ENCODE measurements at places on chromosomes 2 and 18.

GRCh38 chr18:23136326-23137096, 1.2 kb downstream of the CABLES1 start:
- no peak for DNase-seq

DNA sequence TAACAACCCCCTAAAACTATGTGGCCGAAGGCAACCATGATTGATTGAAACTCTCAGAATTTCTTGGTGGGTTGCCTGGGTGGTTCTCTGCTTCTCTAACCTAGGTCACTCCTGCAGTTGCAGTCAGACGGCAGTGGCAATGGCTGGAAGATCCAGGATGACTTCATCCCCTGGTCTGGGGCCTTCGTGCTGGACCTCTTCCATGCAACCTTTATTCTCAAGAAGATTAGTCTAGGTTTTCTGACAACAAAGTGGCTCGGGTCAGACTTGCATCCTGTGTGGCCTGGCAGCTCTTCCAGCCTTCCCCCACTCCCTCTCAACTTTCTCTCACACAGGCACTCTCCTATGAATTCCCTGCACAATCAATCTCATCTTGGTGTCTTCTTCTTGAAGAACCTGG, 76.4 kb downstream of the METTL4 start:
- DNase-seq = no peak

DNA sequence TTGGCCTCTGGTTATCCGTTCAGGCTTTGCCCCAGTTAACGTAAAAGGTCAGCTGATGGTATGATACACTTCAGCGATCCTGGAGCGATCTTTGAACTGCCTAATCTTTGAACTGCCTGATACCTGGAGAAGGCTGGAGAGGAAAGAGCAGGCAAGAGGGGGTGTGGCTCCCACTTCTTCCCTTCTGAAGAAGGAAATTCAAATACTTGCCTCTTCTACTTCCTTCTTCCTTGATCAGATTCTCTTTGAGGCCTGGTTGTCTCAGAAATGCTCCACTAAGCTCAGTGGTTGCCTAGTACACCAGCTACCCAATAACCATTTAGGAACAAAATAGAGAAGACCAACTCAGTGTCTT, 619 bp downstream of the GALM start:
- DNase-seq = no peak

DNA sequence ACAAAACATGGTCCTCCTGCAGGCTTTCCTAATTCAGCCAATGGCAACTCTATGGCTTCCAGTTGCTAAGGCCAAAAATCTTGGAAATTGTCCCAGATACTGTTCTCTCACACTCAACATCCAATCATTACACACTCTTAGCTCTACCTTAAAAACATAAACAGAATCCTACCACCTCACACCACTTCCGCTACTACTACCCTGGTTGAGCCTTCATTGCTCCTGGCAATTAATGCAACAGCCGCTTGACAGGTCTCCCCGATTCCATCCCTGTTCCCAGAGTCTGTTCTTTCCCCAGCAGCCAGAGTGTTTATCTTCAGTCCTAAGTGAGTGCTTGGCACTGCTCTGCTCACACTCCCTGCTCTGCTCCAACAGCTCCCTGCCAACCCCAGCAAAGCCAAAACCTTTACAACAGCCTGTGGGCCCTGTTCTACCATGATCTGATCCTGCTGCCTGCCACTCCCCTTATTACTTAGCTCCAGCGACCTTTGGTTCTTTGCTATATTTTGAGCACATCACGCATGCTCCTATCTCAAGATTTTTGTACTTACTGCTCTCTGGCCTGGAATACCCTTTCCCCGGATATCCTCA, 67.5 kb upstream of the AMMECR1L start:
- DNase-seq = no peak

- peak; percentile 47 for DNase-seq
Measured at GRCh38 chr18:22551536-22552151, 133.9 kb upstream of the CTAGE1 start.

DNA sequence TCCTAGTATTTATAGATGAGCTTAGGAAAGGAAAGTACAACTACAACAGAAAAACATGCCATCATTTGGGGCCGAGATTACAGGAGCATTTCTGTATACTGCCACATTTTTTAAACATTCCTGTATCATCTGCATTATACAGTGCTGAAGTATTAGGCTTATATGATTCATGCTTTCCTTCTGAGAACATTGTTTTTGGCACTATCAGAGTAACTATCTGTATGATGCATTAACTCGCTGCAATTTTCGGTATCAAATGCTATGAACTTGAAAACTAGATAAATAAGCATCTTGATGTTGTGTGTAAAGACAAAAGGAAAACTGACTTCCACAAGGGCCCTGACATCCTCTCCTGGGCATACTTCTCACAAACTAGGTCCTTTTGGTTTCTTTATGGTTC, 102.0 kb downstream of the RIT2 start:
- no peak for DNase-seq

- no peak for DNase-seq
Measured at GRCh38 chr2:29532436-29532835, 388.9 kb downstream of the ALK start.

- no peak for DNase-seq
Measured at GRCh38 chr2:218325566-218326160, 31.0 kb upstream of the CATIP start.

- DNase-seq = no peak
Measured at GRCh38 chr2:38528008-38528442, 74.7 kb downstream of the HNRNPLL start.

GRCh38 chr2:39380525-39381150, 56.4 kb downstream of the MAP4K3 start:
- peak; percentile 23 for DNase-seq

DNA sequence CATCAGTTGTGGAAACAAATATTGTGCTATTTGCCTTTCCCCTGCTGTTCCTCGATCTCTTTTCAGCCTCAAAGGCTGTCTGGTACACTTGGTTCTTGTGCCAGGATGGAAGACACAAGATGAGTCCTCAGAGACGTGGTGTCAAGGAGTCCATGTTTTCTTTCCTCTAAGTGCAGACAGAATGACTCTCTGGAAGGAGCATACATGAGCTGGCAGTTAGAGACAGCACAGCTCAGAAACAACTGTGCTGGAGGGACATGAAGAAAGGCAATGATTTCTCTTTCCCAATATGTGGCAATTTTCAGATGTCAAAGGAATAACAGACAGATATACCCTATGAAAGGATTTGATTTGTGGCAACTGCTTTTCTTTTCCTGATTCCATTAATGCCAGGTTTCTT, 162.2 kb downstream of the AFF3 start:
- DNase-seq = no peak

DNA sequence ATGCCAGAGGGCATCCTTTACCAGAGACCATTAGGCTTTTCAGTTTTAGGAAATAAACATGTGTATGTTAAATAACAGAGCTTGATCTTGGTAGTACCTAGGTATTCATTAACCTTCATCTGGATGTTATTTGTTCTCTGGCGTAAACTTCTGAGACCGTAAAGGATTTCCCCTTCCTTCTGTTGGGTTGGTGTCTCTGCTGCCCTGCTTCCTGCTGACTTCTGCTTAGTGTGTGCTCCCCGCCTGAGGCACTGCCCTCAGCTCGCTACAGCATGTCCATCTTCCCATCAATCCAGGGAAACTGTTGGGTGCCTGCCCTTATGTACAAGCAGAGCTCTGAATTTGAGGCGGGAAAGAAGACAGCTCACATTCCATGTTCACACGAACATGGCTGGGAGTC, 177.9 kb downstream of the TPGS2 start:
- DNase-seq = no peak

GRCh38 chr2:128710729-128711128, 392.1 kb upstream of the HS6ST1 start:
- no peak for DNase-seq

- DNase-seq = no peak
Measured at GRCh38 chr2:69582582-69583176, 60.9 kb downstream of the AAK1 start.

DNA sequence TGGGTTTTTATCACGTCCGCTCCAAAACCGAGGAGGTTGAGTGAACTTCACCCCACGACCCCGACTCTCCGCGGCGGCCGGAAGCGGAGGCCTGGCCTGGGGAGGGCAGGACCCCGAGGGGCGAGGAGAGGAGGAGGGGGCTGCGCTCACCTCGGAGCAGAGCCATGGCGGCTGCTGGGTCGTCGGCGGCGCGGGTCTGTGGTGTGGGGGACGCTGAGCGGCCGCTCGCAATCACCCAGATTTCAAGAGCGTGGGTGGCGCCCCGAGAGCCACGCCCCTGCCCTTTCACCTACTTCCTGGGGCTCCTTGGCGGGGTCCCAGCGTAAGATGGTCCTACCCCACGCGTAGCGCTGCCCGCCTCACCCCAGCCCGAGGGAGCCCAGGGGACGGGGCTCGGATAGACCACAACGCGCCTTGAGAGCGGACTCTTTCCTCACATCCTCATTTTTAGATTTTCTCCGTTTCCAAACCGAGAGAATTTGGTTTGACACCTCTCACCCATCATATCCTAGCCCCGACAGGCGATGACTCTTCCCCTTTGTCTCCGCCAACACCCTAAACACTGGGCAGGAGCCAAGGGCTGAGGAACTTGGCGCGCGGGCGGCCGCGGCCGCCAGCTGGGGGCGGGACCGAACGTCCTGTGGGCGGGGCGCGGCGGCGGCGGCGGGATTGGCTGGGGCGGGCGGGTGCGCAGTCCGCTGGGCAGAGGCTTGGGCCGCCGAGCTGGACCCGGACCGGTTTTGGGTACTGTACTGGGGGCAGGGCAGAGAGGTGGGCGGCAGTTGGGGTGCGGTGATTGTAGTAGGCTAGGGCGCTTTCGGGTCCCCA, at the start of gene ACAA2:
Gene ACAA2 (minus strand): TSS at position 215 of the 828 bp plus-strand sequence. CDS start 49 bp downstream, at position 166.
- peak; percentile 73 for DNase-seq

DNA sequence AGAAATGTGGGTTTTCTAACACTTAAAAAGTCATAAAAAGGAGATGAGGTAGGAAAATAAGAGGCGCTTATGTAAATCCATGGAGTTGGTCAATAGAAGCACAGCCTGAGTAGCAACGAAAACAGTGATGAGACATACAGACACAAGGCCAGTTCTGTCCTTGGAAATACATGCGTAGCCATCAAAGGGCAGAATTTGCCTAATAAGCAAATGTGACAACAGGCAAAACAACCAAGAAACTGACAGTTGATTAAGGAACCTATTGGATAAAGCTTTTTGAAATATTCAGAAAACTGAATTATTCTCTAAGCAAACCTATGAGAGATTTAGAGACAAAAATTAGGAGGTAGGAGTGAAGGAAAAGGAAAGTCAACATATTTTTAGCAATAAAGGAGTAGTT, 586.3 kb downstream of the PLCL1 start:
- DNase-seq = no peak

DNA sequence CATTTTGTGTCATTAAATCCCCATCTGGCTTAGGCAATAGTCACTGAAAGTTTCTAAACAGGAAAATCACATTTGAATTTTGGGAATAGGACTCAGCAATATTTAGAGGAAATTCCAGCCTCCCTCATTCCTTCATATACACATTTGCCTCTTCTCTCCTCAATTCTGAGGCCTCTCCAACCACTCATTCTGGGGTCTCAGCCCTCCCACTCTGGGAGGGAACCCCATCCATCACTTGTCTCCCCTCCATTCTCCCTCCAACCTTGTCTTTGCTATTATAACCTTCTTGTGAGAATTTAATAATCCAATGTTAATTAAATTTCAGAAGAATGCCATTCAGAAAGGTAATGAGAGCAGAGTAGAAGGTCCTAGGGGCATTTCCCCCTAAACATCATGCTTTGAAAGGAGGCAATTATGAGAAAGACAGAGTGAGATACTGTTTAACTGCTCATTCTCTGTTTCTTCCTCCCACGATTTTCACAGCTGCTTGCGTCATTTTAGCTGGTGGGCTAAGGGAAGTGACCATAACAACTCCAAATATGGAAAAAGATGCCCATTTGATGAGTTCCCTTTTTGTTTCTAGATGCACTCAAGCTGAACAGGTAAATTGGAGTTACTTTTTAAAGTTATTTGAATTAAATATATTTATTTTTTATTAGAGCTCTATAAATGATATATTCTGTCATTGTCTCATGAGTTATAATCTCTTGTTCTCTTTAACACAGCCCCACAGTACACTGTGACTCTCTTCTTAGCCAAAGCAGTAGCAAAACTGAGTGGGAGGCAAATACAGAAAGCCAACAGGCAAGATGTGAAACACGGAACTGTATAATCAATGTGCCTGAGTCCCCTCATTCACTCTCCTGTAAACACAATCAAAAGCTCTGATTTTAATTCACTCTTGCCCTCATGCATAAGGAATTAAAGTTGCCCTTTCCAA, 135.1 kb downstream of the DLGAP1 start:
- no peak for DNase-seq

DNA sequence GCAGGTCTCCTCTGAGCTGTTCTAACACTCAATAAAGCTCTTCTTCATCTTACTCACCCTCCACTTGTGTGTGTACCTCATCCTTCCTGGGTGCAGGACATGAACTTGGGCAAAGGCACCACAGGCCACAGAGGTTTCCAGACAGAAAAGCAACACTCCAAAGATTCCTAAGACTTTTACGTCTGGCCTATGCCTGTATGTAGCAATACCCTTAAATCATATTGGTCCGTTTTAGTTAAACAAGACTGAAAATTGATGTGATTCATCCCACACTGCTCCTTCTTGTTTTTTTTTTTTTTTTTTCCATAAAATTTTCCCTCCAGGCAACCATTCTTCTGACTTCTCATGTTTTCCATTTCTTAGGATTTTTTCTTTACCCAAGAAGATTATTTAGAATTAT, 404.3 kb downstream of the PID1 start:
- DNase-seq = no peak

DNA sequence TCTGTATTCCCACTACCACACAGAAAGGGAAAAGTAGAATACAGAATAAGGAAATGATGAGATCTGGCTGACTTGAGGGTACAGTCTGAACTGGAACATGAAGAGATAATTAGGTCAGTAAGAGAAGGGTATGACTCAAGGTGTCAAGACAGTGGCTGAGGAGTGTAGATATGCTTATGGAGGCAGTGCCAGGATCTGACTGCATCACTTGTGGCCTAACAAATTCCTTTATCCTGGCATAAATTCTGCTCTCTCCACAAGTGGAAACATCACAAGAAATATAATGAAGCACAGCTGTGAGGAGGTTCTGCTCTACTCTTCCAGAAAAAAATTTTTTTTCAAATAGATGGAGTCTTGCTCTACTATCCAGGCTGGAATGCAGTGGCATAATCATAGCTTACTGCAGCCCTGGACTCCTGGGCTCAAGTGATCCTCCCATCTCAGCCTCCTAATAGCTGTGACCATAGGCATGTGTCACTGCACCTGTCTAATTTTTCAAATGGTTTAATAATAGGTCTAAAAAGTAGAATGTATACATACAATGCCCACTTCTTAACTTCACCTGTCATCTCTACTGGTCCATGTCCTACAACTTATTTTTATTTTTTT, 85.3 kb downstream of the C2orf74 start:
- DNase-seq = peak; percentile 66

Measured in fibroblast of skin of left biceps (primary cell).